ENCODE measurements at places on chromosomes 11 and 22. TPM values are rescaled to one million over a fixed set of nuclear protein-coding genes. Genes with fewer than 3 reads are reported as not detected.

Gene OR4C16
- not detected for total RNA-seq

Gene SEPTIN5
- 18.7 TPM for total RNA-seq

Gene NXPE4
- not detected for total RNA-seq

Gene TEX12
- not detected for total RNA-seq

Gene CCDC87
- total RNA-seq = 0.31 TPM

Gene ALG8
- 82.7 TPM for total RNA-seq

Gene GUCY1A2
- 0.07 TPM for total RNA-seq

Gene RAG1
- 0.34 TPM for total RNA-seq

Gene FAM181B
- total RNA-seq = not detected

Gene PMM1
- total RNA-seq = 6.9 TPM

Gene POTEH
- 0.05 TPM for total RNA-seq

Gene MUC2
- total RNA-seq = not detected

Gene YPEL1
- 2.7 TPM for total RNA-seq

Gene FIBP
- total RNA-seq = 131 TPM

Gene TMEM45B
- total RNA-seq = not detected

Gene SLC22A6
- not detected for total RNA-seq

Gene IGLL5
- not detected for total RNA-seq

Gene HOATZ
- total RNA-seq = not detected

Gene GGTLC3
- total RNA-seq = not detected

Gene FGF19
- total RNA-seq = not detected
